Kidney capillary endothelial cell (primary cell): ENCODE measurements at places on chromosomes 7 and 10.

- DNase-seq = peak; percentile 56
These were observed 46.6 kb downstream of the CCSER2 start for GRCh38 chr10:84375011-84375410.

- no peak for DNase-seq
These were observed 35.0 kb downstream of the UNC5B start for GRCh38 chr10:71247414-71247705.

DNA sequence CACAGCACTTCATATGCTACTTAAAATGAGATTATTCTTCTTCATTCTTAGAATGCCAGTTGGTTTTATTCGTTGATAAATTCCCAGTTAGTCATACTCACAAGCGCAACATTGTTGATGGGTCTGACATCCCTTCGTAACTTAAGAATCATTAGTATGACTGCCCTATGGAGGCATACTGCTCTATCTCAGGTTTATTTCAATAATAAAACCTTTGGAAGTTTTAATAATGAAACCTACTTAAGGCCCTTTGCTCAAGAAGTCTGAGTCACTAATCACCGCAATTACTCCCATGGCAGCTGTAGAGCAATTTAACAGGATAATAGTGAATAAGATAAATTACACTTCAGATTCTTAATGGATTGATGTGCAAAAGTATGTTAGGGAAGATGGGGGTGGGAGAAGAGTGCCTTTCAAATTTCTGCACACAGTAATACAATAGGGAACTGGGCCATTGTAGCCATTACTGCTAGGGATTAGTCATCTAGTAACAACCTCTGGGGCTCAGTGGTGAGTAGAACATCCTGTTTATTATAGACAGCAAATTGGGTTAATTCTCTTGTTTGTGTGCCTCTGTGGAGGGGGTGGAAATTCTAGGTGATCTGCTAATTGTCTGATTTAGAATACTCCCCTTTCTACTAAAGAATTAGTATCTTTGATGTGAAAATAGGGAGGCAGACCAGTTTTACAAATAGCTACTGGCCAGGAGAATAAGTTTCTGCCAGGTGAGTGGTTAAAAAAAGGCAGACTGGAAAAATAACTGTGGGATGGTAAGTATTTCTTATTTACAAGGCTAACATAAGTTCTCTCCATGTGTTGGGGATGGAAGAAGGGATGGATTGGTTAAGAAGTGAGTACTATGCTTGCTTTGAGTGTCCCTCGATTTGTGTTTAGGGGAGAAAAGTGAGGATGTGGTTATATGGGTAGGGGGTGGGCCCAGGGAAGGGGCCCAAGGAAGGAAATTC lies 74.5 kb upstream of the VKORC1L1 start:
- peak; percentile 89 for DNase-seq

GRCh38 chr10:44723082-44723481 lies 188.1 kb upstream of the TMEM72 start:
- no peak for DNase-seq

- DNase-seq = peak; percentile 33
These were observed 562 bp downstream of the TMEM243 start for GRCh38 chr7:87218796-87219544.

GRCh38 chr10:132606536-132607316 lies 69.1 kb downstream of the INPP5A start:
- no peak for DNase-seq

- DNase-seq = no peak
These were observed 37.8 kb downstream of the DKK1 start for GRCh38 chr10:52351914-52352330.

- DNase-seq = no peak
These were observed 14.6 kb upstream of the PDSS1 start for GRCh38 chr10:26682931-26683330.

GRCh38 chr7:142582351-142582750 lies 166.9 kb upstream of the PRSS1 start:
- no peak for DNase-seq

GRCh38 chr7:68984306-68984705 lies 614.0 kb upstream of the AUTS2 start:
- no peak for DNase-seq

DNA sequence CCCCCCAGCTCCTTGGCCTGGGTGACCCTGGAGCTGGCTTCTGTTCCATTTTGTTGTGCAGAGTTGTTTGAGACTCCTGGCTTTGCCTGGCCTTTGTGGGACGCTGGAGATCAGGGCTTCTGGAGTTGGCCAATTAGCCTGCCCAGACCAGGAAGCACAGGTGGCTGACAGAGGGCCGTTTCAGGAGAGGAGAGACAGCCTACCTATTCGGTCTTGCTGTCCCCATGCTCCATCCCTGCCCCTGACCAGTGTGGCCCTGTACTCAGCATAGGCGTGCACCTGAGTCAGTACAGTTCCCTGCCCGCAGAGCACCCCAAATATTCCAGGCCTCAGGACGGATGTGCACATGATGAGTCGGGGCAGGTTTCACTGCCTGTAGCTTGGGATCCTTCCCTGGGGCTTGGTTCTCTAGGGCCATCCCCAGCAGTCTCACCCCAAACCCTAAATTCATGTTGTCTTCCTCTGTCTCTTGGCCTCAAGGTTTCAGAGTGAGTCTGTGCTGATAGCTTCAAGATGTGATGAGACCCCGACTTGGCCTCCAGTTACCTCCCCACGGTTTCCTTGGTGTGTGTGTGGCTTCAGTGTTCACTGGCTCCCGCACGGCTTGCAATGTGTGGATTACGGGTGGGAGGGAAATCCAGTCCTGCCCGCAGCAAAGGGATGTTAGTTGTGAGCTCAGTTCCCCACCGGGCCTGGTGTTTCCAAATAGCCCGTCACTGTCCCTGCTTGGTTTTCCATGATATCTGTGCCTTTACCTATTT lies 44.7 kb downstream of the HTRA1 start:
- DNase-seq = no peak

GRCh38 chr10:78458983-78459638 lies 425.4 kb downstream of the RPS24 start:
- DNase-seq = peak; percentile 36

DNA sequence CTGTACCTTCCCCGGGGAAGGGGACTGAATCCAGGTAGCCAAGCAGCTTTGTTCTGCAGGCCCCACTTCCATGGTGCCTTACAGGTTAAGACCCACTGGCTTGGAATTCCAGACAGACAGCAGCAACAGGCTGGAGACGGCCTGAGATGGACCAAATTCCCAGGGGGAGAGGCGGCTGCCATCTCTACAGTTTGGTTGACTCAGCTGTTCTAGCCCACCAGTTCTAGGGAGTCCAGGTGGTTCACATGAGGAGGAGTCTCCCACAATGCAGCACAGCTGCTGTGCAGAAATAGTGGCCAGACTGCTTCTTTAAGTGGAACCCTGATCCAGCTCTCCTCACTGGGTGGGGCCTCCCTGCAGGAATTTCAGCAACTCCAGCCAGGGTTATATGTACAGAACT lies 74.1 kb downstream of the C10orf67 start:
- DNase-seq = no peak

DNA sequence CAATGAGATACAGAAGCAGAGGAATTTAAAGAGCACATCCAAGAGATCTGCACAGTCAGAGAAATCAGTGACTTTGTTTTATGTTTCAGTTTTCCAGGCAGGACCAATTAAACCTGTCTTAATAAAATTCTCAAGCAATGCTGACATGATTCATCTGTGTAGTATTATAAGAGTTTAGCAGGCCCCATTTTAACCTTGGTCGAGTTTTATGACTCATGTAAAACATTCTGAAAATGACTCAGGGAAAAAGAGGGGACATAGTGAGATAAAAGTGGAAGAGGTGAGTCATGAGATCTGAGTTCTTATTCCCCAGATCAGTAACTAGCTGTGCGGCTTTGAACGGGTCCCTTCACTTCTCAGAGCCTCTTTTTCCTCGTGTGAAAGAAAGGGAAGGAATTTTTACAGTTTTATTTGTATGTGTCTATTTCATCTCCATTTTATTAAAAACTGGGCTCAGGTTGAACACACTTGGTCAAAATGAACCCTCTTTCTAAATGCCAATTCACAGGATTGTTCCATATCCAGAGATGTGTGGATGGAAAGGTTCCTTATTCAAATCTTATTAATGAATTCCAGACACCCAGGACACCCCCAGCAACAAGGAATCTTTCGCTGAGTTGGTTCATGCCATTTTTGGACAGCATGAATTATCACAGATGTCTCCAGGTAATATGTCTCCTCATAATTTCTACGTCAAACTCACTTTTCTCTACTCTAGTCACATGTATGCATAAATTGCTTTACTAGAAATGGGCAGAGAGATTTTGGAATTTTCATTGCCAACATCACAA lies 143.2 kb downstream of the JAZF1 start:
- DNase-seq = peak; percentile 95

- peak; percentile 59 for DNase-seq
These were observed 1340.9 kb downstream of the XPNPEP1 start for GRCh38 chr10:108582387-108582786.

- no peak for DNase-seq
These were observed 404.7 kb downstream of the NEBL start for GRCh38 chr10:20492447-20492846.

GRCh38 chr7:143936087-143937009 lies 1.3 kb downstream of the OR2F2 start:
- no peak for DNase-seq

DNA sequence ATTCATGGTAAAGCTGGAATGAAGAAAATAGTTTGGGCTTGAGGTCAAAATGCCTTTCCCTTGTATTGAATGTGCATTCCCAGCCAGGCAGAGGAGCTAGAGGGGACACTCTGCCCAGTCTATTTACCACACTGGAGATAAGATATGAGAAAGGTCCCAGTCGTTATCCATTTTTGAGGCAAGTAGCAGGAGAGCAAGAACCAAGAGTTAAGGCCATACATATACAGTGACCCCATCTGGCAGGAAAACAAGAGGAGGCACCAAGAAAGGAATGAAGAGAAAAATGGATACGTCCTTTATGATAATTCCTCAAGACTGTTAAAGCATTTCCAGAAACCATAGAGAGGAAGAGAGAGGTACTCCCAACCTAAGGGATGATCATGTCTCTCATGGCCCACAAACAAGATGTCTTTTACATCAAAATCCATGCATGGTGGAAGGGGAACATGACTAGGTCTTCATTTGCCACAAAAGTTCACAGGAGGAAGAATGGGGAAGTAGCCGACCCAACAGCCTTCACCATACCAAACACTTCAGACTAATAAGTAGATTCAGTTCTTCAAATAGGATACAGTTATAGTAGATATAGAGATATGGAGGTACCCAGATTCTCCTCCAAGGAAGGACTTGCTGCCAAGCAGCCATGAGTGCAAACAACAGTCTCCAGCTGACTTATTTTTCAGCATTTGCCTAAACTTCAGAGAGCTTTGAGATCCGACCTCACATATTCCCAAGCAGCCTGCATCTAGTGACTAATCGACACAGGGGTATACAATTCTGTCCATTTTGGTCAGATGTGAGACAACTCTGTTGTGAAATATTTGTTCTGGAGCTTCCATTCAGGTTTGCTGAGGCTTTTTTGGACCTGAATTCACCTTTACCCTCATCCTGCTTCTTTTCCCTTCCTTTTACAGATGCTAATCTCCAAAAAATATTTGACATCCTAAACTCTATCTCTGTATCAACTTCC lies 61.1 kb upstream of the CCDC71L start:
- no peak for DNase-seq

DNA sequence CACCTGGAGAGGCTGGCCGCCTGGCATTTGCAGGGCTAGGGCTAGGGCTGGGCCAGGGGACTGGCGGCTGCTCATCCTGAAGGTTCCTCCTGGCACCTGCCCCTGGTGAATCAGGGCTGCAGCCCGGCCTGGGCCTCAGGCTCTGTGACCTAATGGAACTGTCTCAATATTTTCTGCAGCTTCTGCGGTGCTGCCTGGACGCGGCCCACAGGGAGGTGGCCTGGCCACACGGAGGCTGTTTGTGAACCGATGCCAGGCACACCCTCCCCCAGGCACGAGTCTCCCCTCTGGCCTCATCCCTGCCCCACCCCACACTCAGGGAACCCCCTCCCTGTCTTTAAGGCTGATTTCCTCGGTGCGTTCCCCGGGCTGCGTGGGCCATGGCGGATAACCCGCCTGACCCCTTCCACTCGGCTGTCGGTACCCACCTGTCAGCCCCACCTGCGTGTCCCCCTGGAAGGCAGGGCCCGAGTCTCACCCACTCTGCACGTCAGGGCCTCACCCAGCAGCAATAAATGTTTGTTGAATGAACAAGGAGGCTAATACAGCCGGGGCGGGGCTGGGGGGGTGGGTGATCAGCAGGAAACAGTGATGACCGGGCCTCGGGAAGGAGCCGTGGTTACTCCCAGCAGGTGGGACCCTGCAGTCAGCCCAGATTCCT lies 54.5 kb upstream of the DNAJB6 start:
- no peak for DNase-seq

GRCh38 chr7:103346396-103346795 lies 1.0 kb upstream of the PSMC2 start:
- no peak for DNase-seq

GRCh38 chr10:113091920-113092319 lies 141.9 kb downstream of the TCF7L2 start:
- no peak for DNase-seq

- DNase-seq = no peak
These were observed 165.9 kb upstream of the SH2B2 start for GRCh38 chr7:102120666-102121195.
